ENCODE measurements at places on chromosomes 5 and 9.

DNA sequence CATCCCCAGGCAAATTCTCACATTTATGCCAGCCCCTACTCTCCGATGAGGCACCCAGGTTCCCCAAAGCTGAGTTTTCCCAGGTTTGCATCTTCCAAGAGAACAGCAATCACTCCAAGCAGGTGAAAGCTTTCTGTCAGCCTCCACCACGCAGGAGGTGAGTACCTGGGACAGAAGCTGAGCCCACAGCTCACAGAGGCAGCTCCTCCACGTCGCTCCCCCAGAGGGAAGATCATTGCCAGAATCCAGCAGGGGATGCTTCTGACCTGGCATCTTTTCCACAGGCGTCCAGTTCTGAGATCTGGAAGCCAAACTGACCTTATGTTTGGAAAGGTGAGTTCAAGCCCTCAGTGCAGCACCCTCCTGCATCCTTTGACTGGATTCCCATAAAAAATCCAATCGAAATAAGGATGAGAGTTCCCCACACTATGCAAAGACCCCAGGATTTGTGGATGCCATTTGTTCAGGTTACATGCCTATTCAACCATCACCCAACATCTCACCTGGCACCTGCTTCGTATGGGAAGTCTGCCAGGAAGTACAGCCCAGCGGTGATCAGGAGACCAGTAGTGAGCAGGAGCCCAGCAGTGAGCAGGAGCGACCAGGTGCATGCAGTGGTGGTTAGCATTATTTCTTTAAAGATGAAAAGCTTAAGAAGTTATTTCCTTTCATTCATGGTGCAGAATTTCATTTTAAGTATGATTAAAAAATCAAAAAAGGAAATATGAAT is 47.4 kb upstream of the OLFM1 start:
- no peak for DNase-seq

DNA sequence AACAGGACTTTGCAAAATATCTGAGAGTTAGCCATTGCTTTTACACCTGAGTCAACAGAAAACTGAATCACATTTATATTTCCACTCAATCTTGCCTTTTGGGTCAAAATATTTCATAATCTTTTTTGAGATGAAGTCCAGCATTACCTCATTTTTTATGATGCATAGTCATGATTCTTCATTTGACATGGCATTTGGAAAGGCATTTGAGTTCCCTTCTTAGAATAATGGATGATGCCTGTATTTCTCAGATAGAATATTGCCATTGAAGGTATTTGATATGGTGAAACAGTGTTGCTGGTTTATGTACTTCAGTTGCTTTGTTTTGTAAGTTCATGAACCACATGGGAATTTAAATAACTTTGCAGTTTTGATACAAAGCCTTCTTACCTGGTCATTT is 180.4 kb downstream of the PRR16 start:
- no peak for DNase-seq

GRCh38 chr5:154265197-154265773 is 74.8 kb downstream of the GALNT10 start:
- no peak for DNase-seq

DNA sequence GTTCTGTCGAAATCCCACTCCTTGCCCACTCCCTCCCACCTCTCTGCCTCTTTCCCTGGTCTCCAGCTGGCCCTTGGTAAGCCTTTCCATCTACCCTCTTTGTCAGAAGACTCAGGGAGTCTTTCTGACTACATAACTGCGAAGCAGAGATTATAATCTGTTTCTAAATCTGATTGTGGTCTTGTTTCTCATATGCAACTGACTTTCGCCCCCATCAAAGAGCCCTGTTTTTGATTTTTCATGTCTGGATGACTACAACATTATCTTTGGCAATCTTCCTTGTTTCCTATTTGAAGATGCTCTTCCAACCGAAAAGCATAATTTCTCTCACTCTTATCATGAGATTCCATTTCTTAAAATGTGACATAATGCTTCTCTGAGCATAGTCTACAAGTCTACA is 218.2 kb upstream of the ADAMTSL1 start:
- DNase-seq = no peak
